Effector memory CD8-positive, alpha-beta T cell (primary cell): ENCODE measurements at places on chromosomes 7 and 10.
A peak's percentile ranks its signal among the peaks of the same experiment; 100 is the strongest.

GRCh38 chr7:107890493-107890961 is 456 bp upstream of the DLD start:
- DNase-seq, result no peak

GRCh38 chr10:82506680-82507376 is 631.8 kb downstream of the NRG3 start:
- DNase-seq, result no peak

DNA sequence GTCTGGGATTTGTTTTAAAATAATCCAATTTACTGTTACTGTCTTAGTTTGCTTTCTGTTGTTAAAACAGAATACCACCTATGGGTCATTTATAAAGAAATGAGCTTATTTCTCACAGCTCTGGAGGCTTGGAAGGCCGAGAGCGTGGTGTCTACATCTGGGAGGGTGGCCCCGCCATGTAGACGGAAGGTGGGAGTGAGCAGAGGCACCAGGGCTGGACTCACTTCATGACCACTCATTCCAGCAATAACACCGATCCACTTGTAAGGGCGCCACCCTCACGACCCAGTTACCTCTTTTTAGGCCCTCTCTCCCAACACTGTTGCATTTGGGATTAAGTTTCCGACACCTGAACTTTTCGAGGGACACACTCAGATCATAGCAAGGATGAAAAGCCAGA is 36.2 kb upstream of the CFAP46 start:
- DNase-seq, result no peak

- no peak for DNase-seq
Measured at GRCh38 chr10:8375137-8375536, 320.6 kb downstream of the GATA3 start.

DNA sequence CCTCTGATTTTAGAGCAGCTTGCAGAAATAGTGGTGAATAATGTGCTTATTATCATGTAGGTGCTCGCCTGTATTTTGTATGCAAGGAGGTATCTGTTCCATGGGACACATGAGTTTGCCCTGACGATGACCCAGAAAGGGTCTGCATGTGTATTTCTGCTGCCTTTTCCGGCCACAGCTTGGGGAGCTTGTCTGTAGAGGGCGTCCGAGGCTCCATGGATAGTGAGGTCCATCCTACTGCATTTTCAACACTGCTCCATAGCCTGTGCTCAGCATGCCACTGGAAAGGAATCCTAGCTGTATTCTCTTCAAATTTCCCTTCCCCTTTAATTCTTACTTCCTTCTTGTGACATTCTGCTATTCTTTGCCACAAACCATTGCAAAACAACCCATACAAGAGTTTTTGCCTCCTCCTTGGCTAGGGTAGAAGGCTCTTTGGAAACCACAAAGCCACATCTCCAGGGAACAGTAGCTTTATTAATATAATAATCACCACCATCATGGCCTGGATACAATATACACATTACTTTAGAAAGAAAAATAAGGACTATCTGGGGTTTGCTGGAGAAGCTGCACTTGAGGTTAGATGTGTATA is 127.7 kb downstream of the DYNC1I1 start:
- no peak for DNase-seq

GRCh38 chr10:28442403-28442802 is 90.5 kb upstream of the WAC start:
- no peak for DNase-seq

DNA sequence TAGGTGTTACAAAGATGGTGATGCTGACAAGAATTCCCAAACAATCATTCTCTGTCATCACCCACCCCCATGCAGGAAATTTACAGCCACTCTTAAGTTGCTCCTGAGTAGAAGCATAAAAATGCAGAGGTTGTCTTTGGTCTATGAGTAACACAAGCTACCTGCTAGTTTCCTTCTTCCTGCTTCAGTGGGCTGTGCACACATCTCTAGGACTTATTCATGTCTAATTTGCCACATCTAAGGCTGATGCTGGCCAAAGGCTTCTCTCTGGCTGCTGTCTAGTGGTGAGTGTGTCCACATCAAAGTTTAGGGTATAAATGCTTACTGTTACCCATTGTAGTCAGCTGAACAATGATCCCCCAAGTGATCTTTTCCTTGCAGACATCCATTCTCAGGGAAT is 662.5 kb downstream of the TYW1 start:
- no peak for DNase-seq

DNA sequence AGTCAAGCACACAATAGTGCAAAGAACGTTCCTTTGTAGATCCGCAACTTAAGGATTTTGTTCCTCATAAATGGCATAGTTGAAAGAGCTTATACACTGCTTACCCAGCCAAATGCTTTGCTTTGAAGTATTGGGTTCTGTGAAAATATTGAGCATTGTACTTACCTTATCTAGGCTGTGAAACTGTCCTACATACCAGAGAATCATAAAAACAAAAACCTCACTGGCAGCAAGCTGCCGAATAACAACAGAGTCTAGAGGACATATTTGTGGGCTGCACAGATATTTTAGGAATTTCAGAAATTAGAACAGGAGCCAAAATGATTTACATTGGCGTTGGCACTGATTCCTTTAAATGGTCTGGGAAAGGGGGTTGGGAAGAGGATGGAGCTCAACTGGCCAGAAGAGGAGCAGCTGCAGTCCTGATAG is 174.8 kb downstream of the RTKN2 start:
- no peak for DNase-seq

- no peak for DNase-seq
Measured at GRCh38 chr10:9254353-9254752, 1199.9 kb downstream of the GATA3 start.

DNA sequence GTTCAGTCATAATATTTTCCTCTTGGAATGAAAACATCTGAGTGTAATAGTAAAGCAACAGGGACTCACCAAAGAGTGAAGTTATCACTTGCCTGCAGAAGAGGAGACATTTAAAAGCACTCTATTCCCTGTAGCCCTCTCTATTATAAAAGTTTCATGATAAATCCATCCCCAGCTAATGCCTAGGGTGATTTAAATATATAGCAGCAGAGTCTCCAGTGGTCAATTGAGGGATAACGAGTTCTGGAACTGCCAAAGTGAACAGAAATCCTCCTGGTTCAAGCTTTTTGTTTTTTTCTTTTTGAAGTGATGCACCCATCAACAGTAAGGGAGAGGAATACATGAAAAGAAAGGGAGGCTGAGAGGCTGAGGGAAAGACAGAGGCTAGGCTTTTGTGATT is 87.3 kb downstream of the EVX1 start:
- no peak for DNase-seq

DNA sequence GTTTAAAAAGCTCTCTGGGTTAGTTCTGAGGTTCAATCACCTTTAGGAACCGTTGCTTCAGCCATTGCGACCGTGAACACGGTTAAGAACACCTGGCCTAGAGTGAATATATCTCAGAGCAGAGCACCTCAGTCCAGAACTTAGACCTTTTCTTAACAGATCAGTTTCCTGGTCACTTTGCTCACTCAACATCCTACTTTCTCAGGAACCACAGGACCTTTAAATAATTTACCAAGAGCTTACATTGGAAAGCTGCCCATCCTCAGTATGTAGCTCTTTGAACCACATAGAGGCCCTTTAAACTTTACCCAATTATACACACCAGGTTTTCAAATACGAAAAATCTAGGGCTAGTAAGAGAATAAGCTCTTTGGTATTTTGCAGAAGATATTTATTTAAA is 153.2 kb downstream of the NRBF2 start:
- no peak for DNase-seq

- DNase-seq, result no peak
Measured at GRCh38 chr7:17058568-17058967, 176.8 kb upstream of the AGR3 start.

- DNase-seq, result no peak
Measured at GRCh38 chr10:76906256-76906655, 731.4 kb downstream of the KCNMA1 start.

- DNase-seq, result no peak
Measured at GRCh38 chr10:74189999-74190421, 39.0 kb downstream of the ADK start.

DNA sequence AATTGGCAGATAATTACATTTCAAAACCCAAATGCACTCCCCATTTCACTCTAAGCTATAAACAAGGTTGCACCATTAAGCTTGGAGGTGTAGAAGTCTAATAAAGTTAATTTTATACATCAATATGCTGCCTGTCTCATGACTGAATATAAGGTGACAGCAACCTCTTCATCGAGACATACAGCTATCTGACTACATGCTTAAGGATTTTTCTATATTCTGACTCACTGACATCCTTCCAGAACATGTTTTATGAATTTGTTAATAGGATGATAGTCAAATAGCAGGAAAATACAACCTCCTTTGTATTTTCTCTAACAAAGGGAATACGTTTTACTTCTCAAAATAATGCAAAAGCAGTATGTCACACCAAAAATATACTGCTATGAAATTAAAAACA is 76.6 kb downstream of the NRBF2 start:
- no peak for DNase-seq

GRCh38 chr7:20284771-20285143 is 45.9 kb upstream of the ITGB8 start:
- no peak for DNase-seq

DNA sequence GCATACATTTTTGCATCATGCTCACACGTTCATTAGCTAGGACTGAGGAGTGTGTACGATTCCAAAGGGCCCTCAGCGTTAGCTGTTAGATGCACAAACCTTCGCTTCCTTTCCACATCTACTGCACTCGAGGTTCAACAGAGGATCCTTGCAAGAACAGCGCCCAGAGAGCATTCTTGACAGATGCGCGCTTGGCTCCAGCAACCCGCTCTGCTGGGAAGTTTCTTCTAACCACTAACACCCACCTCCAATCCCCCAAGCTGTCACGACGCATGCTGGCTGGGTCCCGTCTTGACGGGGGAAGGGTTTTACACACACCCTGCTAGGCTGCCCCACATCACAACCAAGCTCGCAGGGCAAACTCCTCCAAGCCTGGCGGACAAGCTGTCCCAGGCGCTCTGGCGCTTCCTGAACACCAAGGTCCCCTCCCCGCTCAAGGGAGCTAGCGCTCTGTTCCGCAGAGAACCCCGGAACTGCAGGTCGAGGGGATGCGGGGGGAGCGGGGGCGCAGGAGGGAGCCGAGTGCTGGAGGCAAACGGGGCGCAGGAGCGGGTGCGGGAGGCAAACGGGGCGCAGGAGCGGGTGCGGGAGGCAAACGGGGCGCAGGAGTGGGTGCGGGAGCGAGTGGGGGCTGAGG is 653 bp upstream of the ADRB1 start:
- DNase-seq, result peak; percentile 7

DNA sequence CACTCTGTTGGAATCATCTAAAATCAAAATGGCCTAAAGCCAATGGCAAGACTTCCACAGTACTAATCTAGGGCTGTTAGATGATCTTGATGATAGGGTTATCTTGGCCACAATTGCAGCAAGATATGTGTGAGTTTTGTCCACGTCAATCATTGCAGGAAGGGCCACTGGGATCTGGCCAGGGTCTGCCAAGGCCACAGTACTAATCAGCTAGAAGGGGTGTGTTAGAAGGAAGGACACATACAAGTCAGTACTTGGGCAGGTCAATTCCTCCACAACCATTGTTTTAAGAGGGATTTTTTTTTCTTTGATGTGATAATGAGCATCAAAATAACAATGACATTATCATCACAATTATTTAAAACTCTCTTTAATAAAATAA is 1.6 kb downstream of the LMOD2 start:
- no peak for DNase-seq

- DNase-seq, result no peak
Measured at GRCh38 chr7:82559193-82559805, 115.7 kb upstream of the CACNA2D1 start.

- DNase-seq, result no peak
Measured at GRCh38 chr7:33243319-33243881, 114.0 kb downstream of the BBS9 start.

DNA sequence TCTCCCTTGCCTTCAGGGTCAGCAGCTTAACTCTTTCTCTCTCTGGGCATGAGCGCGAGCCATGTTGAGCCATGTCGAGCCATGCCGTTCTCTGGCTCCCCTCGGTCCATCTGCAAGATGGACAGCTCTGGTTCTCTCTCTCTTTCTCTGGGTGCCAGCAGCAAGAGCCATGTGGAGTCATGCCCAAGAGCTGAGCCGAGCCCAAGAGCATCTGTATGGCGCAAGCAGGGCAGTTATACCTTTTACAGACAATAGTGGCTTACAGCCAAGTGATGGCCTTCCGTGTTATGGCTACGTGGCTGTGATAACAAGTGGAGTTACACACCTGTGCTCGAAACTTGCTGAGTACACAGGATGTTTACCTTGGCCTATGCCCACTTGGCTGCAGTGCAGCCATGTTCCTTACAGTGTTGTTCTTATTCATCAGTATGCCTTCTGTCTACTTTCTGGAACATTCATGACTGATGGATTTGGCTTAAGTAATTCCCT is 327.7 kb downstream of the GLRX3 start:
- no peak for DNase-seq

DNA sequence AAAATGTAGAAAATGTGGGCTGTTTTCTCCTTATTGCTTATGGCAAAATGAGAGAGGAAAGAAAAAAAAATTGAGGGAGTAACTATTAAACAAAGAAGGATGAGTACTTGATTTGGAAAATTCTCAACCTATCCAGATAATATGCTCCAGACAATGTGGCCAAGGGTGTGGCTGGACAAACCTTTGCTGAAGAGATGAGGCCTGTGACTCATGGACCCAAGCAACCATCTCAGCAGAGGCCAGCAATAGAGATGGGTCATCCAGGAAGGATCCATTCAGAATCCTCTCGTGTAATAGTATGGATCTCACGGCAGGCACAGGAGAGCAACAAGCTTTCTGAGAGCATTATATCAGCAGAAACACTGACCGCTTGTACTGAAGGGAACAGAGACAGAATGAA is 120.3 kb upstream of the CELF2 start:
- DNase-seq, result no peak

- no peak for DNase-seq
Measured at GRCh38 chr10:74328388-74328787, 177.4 kb downstream of the ADK start.

DNA sequence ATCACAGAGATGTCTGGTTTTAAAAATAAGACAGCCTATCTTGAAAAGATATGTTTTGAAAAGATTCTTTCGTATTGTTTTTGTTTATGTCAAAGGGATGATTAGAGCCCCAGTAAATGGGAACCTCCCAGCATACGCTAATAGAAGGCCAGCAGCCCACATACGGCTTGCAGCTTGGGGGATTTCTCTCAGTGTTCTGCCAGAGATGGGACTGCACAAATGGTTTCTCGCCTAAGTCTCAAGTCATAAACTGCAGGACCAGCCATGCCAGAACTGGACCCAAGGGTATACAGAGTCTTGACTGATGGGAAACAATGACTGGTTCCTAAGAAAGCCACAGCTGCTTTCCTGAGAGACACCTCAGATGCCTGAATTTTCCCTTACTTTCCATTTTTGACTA is 306.9 kb upstream of the DGKB start:
- no peak for DNase-seq

- DNase-seq, result no peak
Measured at GRCh38 chr7:289756-290553, at the start of gene FOXL3. Gene FOXL3, plus strand, starts transcription at chr7:290170. Its CDS starts 0 bp downstream, at chr7:290170.
